ENCODE measurements at places on chromosomes 4 and X.

- no peak for DNase-seq
These were observed 114.5 kb downstream of the SLC10A7 start for GRCh38 chr4:146407257-146407656.

DNA sequence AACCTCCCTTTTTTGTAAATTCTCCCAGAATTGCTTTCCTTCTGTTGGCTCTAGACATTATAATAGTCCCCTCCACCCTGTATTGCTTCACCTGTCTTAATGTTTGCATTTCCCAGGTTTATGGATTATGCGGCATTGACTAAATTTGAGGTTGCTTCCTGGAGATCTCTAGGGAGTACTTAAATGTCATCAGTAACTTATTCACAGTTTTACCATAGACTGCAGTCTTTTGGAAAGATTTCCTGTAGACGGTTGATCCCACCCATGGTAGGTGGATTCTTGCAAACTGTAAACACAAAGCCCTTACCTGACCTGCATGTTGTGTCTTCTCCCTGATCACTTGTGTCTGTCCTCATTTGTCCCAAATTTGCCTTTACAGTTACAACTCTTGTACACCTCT is 6.2 kb upstream of the NOX1 start:
- DNase-seq, result no peak

- DNase-seq, result no peak
These were observed 162.8 kb downstream of the THOC2 start for GRCh38 chrX:123570011-123570590.

GRCh38 chr4:141652161-141652778 is 15.9 kb downstream of the IL15 start:
- DNase-seq, result no peak

DNA sequence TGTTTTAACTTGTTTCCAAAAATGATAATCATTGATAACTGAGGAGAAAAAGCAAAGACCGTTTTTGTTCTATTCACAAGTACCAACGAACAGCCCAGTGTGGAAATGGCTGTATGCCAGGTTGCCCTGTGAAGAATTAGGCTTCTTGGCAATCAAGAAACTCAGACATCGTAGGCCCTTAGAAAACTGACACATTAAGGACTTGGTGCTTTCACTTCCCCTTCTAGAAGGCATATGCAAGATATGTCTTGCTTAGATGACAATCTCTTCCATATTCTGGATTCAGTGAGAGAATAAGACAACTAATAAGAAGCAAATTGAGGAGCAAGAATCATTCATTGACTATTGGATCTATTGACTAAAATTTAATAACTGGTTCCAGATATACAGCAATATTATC is 56.6 kb downstream of the ANAPC10 start:
- no peak for DNase-seq

- no peak for DNase-seq
These were observed 206.2 kb upstream of the PCDH18 start for GRCh38 chr4:137738375-137738990.

DNA sequence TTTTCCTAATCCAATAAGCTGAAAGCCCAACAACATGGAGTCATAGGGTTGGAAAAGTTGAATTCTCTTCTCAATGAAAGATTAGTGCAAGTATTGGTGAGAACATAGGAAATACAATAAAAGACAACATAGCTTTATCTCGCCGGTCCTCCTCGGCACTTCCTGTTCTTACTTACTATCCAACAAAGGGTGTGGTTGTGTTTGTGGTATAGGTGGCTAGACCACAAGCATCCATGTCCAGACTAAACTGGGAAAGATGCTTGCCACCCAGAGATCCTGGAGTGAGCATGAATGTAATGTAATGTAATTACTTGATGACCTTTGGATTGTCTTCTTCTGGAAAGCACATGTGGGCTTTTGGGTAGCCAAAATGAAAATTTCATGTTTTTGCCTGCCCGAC is 223.8 kb downstream of the CPE start:
- no peak for DNase-seq

- no peak for DNase-seq
These were observed 512.3 kb downstream of the FAT4 start for GRCh38 chr4:125826801-125827695.

DNA sequence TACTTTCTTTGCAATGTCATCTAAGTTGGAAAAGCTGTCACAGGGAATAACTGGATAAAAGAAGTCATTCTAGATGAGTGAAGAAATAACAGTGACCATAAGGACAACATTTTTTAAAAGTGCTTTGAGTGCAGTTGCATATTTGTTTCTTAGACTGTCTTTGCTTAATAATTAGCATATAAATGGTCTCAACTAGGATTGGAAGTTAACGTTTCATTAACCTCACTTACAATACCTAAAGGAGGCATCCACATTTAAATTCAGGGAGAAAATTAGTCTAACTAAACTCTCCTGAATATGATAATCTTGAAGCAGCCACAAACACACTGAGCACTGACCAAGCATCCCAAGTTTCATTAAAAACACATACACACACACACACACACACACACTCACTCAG is 780.7 kb downstream of the PCDH18 start:
- DNase-seq, result no peak
